ENCODE measurements at places on chromosomes 2 and 18. TPM values are rescaled to one million over a fixed set of nuclear protein-coding genes. Genes with fewer than 3 reads are reported as not detected.

Gene KLHL41
- total RNA-seq: 0.48 TPM

DNA sequence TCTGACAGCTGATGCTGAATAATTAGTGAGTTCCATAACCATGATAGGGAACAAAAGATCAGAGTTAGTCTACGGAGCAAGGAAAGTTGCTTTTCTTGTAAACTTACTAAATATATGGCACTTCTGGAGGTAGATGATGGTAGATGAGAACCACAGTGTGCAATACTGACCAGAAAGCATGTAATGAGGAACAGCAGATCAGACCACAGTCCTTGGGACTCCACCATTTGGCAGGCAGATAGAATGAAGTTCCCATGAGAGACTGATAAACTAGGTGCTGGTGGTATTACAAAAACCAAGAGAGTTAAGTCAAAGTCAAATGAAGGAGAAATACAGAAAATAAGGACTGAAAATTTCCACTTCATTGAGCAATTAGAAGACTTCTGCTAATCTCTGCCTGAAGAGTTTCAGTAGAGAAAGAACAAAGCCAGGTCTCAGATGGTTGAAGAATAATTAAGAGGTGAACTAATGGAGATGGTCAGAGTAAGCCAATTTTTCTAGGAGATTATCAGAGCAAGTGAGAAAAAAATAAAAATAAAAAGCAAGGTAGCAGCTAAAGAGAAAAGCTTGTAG, 10.4 kb downstream of the CERKL start:
- no peak overlapping the region for H3K4me3 ChIP-seq
- H3K27me3 ChIP-seq: peaks cover 6% of the 10 kb centered on the region
- H3K4me1 ChIP-seq: no peaks in the 10 kb centered on the region

- DNase-seq: no peak
- no peaks in the 10 kb centered on the region for H3K4me1 ChIP-seq
- no peak overlapping the region for H3K27ac ChIP-seq
- H3K4me3 ChIP-seq: no peak overlapping the region
- H3K36me3 ChIP-seq: peaks cover 23% of the 10 kb centered on the region
Measured at GRCh38 chr2:169968743-169969142, 141.5 kb downstream of the UBR3 start.

Gene TTN
- total RNA-seq: 0.64 TPM

GRCh38 chr2:2188344-2188920, 142.6 kb downstream of the MYT1L start:
- H3K4me3 ChIP-seq: no peak overlapping the region
- no peak overlapping the region for H3K27ac ChIP-seq
- no peaks in the 10 kb centered on the region for H3K36me3 ChIP-seq
- DNase-seq: no peak
- H3K4me1 ChIP-seq: no peaks in the 10 kb centered on the region

Gene POTEJ
- total RNA-seq: not detected

Gene PLGLB1
- total RNA-seq: 20.7 TPM

GRCh38 chr2:111160758-111161157, 40.0 kb downstream of the BCL2L11 start:
- H3K27ac ChIP-seq: no peak overlapping the region
- no peak overlapping the region for H3K4me3 ChIP-seq
- H3K27me3 ChIP-seq: no peaks in the 10 kb centered on the region
- peaks cover 14% of the 10 kb centered on the region for H3K36me3 ChIP-seq

Gene HOXD13
- not detected for total RNA-seq

- H3K27ac ChIP-seq: no peak overlapping the region
- no peak for DNase-seq
- no peaks in the 10 kb centered on the region for H3K27me3 ChIP-seq
- no peak overlapping the region for H3K4me3 ChIP-seq
- peaks cover 6% of the 10 kb centered on the region for H3K4me1 ChIP-seq
Measured at GRCh38 chr2:16738361-16739225, 73.0 kb upstream of the CYRIA start.

DNA sequence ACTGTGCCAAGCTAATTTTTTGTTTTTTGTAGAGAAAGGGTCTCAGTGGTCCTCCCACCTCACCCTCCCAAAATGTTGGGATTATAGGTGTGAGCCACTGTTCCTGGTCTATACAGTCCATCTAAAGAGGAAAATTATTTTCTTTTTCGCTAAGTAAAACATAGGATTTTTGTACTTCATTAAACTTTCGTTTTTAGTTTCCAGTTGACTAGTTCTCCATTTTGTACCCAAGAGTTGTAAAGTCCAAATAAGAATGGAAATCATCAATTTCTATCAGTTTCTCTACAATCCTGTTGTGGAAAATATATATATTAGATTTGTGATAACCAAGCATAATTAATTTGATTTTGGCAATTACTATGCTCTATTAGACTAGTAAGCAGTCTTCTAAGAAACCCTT, 156.4 kb downstream of the BABAM2 start:
- no peak overlapping the region for H3K27ac ChIP-seq
- peaks cover 10% of the 10 kb centered on the region for H3K4me1 ChIP-seq
- H3K27me3 ChIP-seq: no peaks in the 10 kb centered on the region

- H3K27ac ChIP-seq: no peak overlapping the region
- H3K27me3 ChIP-seq: peaks cover 28% of the 10 kb centered on the region
- no peak overlapping the region for H3K4me3 ChIP-seq
- no peak for DNase-seq
- no peaks in the 10 kb centered on the region for H3K4me1 ChIP-seq
- no peaks in the 10 kb centered on the region for H3K36me3 ChIP-seq
Measured at GRCh38 chr2:91748902-91749301, 3057.4 kb downstream of the RPIA start.

DNA sequence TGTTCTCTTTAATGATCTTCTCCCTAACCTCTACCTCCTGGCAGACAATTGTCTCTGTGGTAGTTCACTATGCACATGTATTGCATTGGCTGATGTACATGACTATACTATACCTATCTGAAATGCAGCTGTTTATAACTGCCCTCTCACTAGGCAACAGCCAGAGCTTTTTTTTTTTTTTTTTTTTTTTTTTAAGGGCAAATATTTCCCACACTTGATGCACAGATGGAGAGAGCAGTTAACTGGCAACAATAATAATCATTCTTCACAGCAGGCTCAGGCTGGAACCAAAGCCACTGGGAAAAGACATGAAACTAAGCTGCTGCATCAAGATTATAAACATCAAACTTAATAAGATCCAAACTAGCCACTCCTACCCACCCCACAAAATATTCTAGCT, 707.7 kb downstream of the LRP1B start:
- no peaks in the 10 kb centered on the region for H3K4me1 ChIP-seq
- H3K4me3 ChIP-seq: no peak overlapping the region
- no peaks in the 10 kb centered on the region for H3K27me3 ChIP-seq

DNA sequence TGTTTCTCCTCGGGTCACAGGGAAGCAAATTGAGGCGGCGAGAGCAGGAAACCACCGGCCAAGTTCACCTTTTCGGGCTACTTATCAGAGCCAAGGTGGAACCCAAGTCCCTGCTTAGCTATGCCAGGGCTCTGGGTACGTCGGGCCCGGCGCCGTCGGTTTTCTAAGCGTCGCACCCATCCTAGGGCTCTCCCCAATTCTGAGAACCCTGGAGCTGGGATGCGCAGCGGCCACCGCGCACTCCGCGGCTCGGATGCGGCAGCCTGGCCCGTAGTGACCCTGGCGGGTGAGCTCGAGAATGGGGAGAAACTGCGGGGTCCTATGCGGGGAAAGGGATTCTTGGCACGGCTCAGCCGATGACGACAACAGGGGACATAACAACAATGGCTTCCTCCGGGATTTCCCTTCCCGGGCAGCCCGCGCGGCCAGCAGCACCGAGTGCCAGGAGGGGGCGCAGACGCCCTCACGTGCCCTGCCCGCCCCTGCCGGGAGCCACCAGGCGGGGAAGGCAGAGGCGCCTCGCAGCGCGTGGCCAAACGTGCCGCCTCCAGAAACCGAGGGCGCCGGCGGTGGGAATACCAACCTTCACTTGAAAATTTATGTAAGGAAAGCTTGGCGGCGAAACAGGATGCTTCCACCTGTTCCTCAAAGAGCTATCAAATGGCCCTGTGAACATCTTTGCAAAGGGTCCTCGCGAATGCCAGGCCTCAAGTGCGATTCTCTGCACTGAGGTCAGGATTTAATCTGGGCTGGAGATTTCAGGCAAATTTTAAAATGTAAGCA, 2.1 kb upstream of the SLC30A3 start:
- peaks cover 80% of the 10 kb centered on the region for H3K27me3 ChIP-seq
- H3K27ac ChIP-seq: no peak overlapping the region
- DNase-seq: no peak
- H3K36me3 ChIP-seq: no peaks in the 10 kb centered on the region

Gene FAM117B
- total RNA-seq: 40.0 TPM

Gene FAM168B
- 130 TPM for total RNA-seq

- H3K27ac ChIP-seq: no peak overlapping the region
- no peak overlapping the region for H3K4me3 ChIP-seq
- DNase-seq: no peak
- no peaks in the 10 kb centered on the region for H3K36me3 ChIP-seq
- no peaks in the 10 kb centered on the region for H3K4me1 ChIP-seq
Measured at GRCh38 chr2:67548317-67549201, 151.4 kb downstream of the ETAA1 start.

GRCh38 chr2:109318150-109318948, 189.3 kb downstream of the SH3RF3 start:
- no peaks in the 10 kb centered on the region for H3K36me3 ChIP-seq
- H3K27ac ChIP-seq: peak overlapping the region; percentile 80
- peak overlapping the region; percentile 7 for H3K4me3 ChIP-seq
- DNase-seq: peak; percentile 90

DNA sequence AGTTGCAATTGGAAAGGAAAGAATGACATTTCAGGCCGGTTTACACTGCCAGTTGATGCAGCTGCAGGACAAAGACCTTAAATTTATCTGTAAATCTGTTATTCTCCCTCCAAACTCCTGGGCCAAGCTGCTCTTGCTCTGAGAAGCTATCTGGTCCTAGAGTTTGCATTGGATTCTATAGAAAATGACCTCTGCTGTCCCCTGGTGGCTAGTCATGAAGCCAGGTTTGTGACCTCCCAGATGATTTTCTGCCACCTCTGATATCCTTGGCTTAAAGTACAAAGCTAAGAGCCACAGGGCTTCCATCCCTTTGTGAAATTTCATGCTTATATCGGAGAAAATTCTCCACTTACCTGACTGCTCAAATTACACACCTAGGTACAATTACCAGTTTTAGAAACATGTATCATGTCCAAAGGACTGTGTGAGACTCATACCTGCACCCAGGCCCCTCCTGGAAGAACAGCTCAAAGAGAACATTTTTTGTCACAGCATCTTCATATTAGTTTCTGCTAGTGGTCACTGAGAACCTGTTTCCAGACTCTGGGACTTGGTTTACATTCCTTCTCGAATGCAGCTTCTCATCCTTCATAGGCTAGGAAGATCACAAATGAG, 28.9 kb upstream of the IER3IP1 start:
- H3K36me3 ChIP-seq: no peaks in the 10 kb centered on the region
- H3K4me1 ChIP-seq: no peaks in the 10 kb centered on the region
- no peak overlapping the region for H3K4me3 ChIP-seq
- DNase-seq: no peak
- peaks cover 7% of the 10 kb centered on the region for H3K27me3 ChIP-seq

Gene RFTN2
- 1.4 TPM for total RNA-seq

Gene RAB6C
- not detected for total RNA-seq

GRCh38 chr2:7744827-7745226, 827.6 kb downstream of the RNF144A start:
- H3K27me3 ChIP-seq: no peaks in the 10 kb centered on the region
- no peaks in the 10 kb centered on the region for H3K4me1 ChIP-seq
- H3K36me3 ChIP-seq: no peaks in the 10 kb centered on the region
- H3K4me3 ChIP-seq: no peak overlapping the region

- H3K27ac ChIP-seq: no peak overlapping the region
- H3K36me3 ChIP-seq: no peaks in the 10 kb centered on the region
- H3K4me3 ChIP-seq: no peak overlapping the region
- DNase-seq: no peak
Measured at GRCh38 chr18:37361335-37362157, 204.1 kb downstream of the CELF4 start.

GRCh38 chr2:239169311-239170048, 231.3 kb downstream of the HDAC4 start:
- no peak overlapping the region for H3K4me3 ChIP-seq
- H3K4me1 ChIP-seq: no peaks in the 10 kb centered on the region
- peaks cover 40% of the 10 kb centered on the region for H3K36me3 ChIP-seq
- H3K27me3 ChIP-seq: no peaks in the 10 kb centered on the region
- DNase-seq: peak; percentile 71

GRCh38 chr2:118852605-118853128, 5.2 kb upstream of the EN1 start:
- H3K4me3 ChIP-seq: peak overlapping the region; percentile 30
- peaks cover 100% of the 10 kb centered on the region for H3K27me3 ChIP-seq
- peaks cover 32% of the 10 kb centered on the region for H3K4me1 ChIP-seq
- peak overlapping the region; percentile 39 for H3K27ac ChIP-seq
- H3K36me3 ChIP-seq: no peaks in the 10 kb centered on the region

DNA sequence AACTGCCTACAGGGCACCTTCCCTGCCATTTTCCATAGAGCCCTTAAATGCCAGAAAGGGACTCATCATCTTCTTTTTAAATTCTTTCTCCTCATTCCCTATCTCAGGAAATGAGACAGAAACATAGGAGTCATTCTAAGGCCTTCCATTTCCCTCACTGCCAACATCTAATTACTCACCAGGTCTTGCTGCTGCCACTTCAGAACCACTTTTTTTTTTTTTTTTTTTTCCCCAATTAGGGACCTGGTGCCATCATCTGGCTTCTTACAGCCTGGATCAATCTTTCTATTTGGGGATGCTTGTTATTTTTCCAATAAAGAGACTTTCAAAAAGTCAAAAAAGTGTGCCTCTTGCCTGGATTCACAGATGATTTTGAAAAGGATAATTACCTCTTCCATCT, 373.4 kb downstream of the LPIN1 start:
- H3K4me1 ChIP-seq: no peaks in the 10 kb centered on the region
- no peak overlapping the region for H3K4me3 ChIP-seq
- DNase-seq: no peak
- no peak overlapping the region for H3K27ac ChIP-seq

GRCh38 chr2:129301431-129301913, 678.0 kb upstream of the RAB6C start:
- no peaks in the 10 kb centered on the region for H3K36me3 ChIP-seq
- no peak overlapping the region for H3K27ac ChIP-seq
- peaks cover 11% of the 10 kb centered on the region for H3K4me1 ChIP-seq
- H3K27me3 ChIP-seq: no peaks in the 10 kb centered on the region
- no peak for DNase-seq

Gene ALPG
- total RNA-seq: not detected

Gene GALNT13
- total RNA-seq: 0.42 TPM

GRCh38 chr2:42693013-42693615, 70.8 kb downstream of the OXER1 start:
- H3K4me3 ChIP-seq: no peak overlapping the region
- H3K36me3 ChIP-seq: no peaks in the 10 kb centered on the region
- no peak for DNase-seq

DNA sequence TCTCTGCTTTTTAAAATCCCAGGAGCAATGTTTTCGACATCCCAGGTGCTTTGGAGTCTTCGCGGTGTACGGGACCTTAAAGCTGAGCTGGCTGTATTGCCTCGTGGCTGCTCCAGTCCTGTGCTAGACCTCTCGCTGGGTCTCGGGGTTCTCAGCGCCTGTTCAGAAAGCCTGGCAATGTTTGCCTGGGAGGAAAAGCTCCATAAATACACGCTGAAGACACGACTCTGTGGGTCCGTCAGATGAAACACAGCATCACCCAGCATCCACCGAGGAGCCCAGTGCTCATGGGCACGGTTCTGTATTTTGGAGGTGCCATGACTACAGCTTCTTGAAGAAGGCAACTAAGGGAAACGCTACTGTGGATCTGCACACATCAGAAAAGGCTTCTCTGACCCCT, 21.6 kb downstream of the MBP start:
- H3K27ac ChIP-seq: peak overlapping the region; percentile 51
- H3K4me1 ChIP-seq: peaks cover 96% of the 10 kb centered on the region
- H3K4me3 ChIP-seq: no peak overlapping the region

Gene ARMC9
- 11.5 TPM for total RNA-seq

- no peaks in the 10 kb centered on the region for H3K36me3 ChIP-seq
- no peak within 1 kb of the TSS for H3K4me3 ChIP-seq
- H3K4me1 ChIP-seq: peaks cover 8% of the 10 kb centered on the region
- H3K27ac ChIP-seq: no peak within 1 kb of the TSS
- peaks cover 43% of the 10 kb centered on the region for H3K27me3 ChIP-seq
Measured at GRCh38 chr2:232539298-232540231, at the start of gene CHRNG. Gene CHRNG, plus strand, starts transcription at chr2:232539692. Its CDS starts 56 bp downstream, at chr2:232539748.

Measured in suprapubic skin (tissue), 4 donors.